ENCODE measurements at places on chromosomes 2 and 18. TPM values are rescaled to one million over a fixed set of nuclear protein-coding genes. Genes with fewer than 3 reads are reported as not detected.

CGREF1 gene
- total RNA-seq, result 8.4 TPM

TUBB8B gene
- total RNA-seq, result not detected

SEC11C gene
- 53.9 TPM for total RNA-seq

TTC32 gene
- 12.9 TPM for total RNA-seq

CNGA3 gene
- not detected for total RNA-seq

ST8SIA5 gene
- total RNA-seq, result not detected

CD226 gene
- 0.07 TPM for total RNA-seq

UGT1A7 gene
- 6.3 TPM for total RNA-seq

COLEC11 gene
- total RNA-seq, result 0.61 TPM

IL36G gene
- not detected for total RNA-seq

CRYBA2 gene
- not detected for total RNA-seq

PLEK gene
- total RNA-seq, result not detected

ACKR3 gene
- total RNA-seq, result 20.2 TPM

IL1RL2 gene
- not detected for total RNA-seq

CD207 gene
- not detected for total RNA-seq

CTIF gene
- total RNA-seq, result 13.3 TPM

GPR55 gene
- total RNA-seq, result not detected

BOLL gene
- not detected for total RNA-seq

TMEM37 gene
- total RNA-seq, result 1.8 TPM

POU3F3 gene
- total RNA-seq, result not detected

ANKRD30B gene
- 0.02 TPM for total RNA-seq

GKN2 gene
- total RNA-seq, result 2.4 TPM

GCG gene
- total RNA-seq, result not detected

MERTK gene
- total RNA-seq, result 1.8 TPM

CDK15 gene
- total RNA-seq, result not detected

CFLAR gene
- 75.1 TPM for total RNA-seq

OTOS gene
- not detected for total RNA-seq

SCG2 gene
- 0.88 TPM for total RNA-seq

RMDN2 gene
- total RNA-seq, result 5.4 TPM

PID1 gene
- 2.9 TPM for total RNA-seq
